Posterior cingulate gyrus (tissue), 11 donors: ENCODE measurements at places on chromosomes 2 and 18.

DNA sequence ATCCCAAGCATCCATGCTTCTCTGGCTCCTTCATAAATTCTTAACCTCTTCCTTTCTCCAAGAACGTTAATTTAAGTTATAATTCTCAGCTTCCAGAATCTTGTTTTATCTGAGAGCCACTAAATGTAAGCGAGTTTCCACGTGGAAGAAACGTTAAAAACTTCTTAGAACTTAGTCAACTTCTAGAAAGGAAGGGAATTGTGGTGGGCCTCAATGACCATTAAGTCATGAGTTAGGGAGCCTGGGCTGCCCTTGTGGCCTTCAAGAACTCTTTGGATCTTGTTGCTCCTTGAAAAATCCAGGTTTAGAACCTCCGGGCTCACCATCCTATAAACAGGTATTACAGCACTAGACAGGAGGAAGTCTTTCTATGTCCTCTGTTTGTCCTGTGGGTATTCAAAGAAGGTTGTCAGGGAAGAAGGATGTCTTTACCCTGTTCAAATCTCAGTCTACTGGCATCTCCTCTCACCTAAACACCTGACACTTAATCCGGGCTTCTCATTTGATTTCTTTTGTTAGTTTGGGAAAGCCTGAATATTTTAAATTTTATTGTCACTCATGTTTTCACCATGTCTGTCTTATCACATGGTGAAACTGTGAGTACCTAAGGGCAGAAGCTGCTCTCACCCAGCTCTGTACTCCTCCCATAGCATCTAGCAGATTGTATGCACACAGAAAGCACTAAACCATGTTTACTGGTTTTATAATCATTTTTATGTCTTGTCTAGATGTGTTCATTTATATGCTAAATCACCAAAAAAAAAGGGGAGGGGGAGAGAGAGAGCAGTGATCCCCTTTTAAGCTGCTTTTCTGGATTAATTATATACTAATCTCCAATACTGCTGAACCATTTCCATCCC lies 6.3 kb downstream of the RND3 start:
- no peak for DNase-seq

GRCh38 chr2:111938392-111938791 lies 40.0 kb downstream of the MERTK start:
- no peak for DNase-seq

DNA sequence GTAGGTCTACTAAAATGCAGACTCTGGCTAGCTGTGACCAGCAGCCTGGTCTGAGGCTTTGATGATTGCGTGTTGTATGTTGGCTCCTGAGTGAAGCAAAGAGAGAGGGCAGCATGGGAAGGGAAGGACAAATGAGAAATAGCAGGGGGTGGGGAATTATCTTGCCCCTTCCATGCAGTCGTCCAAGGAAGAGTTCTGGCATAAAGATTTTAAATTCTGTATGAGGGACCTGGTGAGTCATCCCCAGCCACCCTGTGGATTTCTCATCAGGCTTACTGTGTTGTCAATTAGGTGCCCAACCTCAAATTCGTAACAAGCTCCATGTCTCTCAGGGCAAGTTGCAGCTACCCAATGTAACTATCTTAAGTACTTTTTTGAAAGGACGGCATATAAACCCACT lies 72.1 kb upstream of the NOSTRIN start:
- DNase-seq, result no peak

DNA sequence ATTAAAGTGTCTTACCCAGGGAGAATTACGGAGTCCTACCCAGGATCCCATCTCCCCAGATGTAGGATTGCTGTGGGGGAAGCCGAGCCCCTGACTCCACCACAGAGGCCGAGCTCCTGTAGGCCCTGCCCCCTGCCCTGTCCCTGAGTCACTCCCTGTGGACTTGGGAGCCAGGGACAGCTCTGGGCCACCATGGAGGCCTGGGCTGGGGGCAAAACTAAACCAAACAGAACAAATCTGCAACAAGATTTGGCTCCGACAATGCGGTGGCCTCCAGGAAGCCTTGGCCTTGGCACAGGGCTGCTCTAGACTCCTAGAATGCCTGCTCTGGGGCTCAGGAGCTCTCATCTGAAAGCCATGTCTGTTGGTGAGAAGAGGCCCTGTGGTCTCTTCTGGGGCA lies 99.3 kb upstream of the PXDN start:
- DNase-seq, result no peak

- no peak for DNase-seq
Observed at GRCh38 chr2:19580830-19581229, 222.4 kb upstream of the OSR1 start.

DNA sequence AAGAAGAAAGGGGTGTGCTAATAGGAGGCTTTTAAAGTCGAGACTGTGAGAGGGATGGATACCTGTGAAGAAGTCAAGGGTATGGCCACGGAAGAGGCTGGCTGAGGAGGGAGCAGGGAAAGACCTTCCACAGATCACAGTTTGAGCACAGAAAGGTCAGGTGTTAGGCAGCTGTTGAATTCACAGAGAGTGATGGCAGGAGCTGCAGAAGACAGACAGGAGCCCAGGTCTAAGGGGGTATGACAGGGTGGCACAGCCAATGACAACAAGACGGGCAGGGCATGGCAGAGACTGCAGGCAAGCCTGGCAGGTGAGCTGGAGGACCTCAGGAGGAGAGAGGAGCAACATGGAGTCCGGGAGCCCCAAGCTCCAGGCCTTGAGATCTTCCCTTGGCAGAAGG lies 163.1 kb downstream of the LAMA1 start:
- DNase-seq, result no peak

DNA sequence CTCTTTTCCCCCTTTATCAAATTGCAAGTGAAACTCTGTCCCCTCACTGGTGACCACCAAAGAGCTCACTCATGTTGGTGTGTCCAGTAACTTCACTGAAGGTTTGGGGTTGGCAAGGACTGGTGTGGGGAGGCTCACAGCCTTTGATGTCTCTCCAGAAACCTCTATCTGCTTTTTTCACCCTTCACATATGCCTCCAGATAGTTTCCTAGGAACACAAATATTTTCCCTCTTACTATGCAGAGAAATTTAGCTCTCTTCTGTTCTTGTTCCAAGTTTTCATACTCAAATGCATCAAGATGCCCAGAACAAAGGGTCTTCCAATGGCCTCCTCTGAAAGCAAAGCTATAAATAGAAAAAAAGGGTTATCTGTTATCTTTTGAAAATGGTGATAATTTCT lies 20.7 kb downstream of the DTNA start:
- no peak for DNase-seq

GRCh38 chr2:20178249-20178607 lies 46.7 kb downstream of the SDC1 start:
- DNase-seq, result no peak

DNA sequence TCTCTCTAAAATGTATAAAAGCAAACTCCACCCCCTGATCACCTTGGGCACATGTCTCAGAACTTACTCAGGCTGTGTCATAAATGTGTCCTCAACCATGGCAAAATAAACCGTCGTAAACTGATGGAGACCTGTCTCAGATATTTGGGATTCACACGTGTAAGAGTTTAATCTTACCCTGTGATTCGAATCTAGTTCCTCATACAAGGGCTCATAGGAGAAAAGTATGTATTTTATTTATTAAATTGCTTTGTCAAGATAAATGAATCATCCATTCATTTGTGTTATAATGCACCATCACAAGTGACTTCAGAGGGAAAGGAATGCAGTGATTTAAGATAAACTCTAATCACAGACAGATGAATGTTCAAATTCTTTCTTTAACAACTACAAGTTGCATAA lies 712.5 kb upstream of the LRATD1 start:
- DNase-seq, result no peak

- peak; percentile 45 for DNase-seq
Observed at GRCh38 chr2:20411361-20411894, 35.4 kb upstream of the RHOB start.

- DNase-seq, result no peak
Observed at GRCh38 chr18:51253476-51253875, 56.0 kb upstream of the MEX3C start.

DNA sequence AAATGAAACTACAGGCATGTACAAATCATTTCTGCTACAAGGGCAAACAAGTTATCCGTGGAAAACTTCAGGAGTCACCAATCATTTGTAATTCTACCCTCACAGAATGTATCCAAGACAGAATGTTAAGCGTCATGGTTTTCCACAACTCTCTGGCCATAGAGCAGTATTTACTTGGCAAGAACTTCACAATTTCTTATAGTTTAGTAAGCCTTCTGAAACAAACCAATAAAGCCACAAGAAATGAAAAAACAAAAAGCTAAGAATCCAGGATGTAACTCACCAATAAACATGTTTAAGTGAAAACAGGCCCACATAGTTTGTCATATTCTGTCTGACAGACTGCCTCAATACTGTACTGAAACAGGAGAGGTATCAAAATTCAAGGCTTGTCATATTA lies 70.3 kb downstream of the LNPK start:
- no peak for DNase-seq

GRCh38 chr2:238168196-238169047 lies 9.7 kb downstream of the ERFE start:
- DNase-seq, result no peak

DNA sequence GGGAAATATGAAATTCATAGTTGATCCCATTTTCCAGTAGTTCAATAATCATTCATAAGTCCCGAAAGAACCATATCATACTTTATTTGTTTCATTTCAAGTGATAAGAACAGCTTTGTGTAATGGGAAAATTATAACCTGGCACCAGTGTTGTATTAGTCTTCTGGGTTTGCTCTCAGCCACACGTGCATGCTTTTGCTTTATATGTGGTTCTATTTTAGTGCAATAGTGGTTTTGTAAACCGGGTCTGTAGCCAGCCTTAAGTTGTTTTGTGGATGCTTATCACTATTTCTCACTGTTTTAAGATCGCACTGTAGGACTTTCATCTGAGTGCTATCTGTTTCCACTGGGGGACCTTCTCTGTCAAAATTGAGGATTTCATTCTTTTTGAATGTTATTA lies 203.8 kb downstream of the PTPRM start:
- no peak for DNase-seq

DNA sequence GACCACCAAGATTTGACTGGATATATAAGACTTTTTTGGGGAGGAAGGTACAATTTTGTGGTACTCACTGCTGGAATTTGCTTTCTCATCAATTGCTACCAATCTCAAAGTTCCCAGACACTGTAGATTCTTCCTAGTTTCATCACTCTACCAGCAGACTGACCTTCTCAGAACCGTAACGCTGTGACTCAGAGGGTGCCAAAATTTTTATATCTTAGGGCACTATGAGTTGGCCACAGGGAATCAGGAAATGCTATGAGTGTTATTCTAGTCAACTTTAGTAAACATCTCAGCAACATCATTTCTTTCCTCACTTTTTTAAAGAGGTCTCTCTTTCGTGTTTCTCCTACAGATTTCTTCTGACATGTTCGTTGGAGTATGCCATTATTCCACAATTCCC lies 499.0 kb downstream of the TMX3 start:
- DNase-seq, result no peak
